ENCODE measurements at places on chromosomes 2 and 18. TPM values are rescaled to one million over a fixed set of nuclear protein-coding genes. Genes with fewer than 3 reads are reported as not detected.
A peak's percentile ranks its signal among the peaks of the same experiment; 100 is the strongest.

DNA sequence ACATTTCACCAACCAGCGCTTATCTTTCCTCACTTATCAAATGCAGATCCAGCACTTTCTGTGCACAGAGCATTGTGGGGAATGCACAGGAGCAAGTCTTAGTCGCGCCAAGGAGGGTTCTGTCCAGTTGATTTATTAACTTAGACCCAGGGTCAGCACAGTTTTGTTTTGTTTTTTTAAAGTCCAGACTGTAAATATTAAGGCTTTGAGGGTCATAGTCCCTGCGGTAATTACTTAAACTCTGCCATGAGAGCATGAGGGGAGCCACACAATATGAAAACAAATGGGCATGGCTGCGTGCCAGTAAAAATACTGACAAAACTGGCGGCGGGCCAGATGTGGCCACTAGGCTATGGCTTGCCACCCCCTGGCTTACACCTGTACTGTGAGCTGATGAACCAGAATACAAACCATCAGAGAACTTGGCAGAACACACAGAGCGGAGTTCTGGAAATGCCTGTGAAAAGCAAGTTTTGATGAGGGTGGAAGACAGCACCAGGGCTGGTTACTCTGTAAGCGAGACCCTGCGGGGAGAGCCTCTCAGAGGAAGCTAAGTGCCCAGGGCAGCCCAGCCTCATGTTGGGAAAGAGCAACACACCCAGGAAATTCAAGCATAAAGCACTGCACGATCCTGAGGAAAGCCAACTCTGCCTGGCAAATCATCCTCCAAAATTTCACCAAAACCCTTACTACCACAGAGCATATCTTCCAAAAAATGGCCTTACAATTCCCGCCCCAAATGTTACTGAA lies 43.6 kb downstream of the L3MBTL4 start:
- DNase-seq: no peak

Gene NOL4
- polyA plus RNA-seq: not detected

Gene ERLEC1
- 14.6 TPM for polyA plus RNA-seq

GRCh38 chr2:25481381-25482300 lies 139.9 kb upstream of the DNMT3A start:
- no peak for DNase-seq

GRCh38 chr2:212626371-212626918 lies 87.8 kb upstream of the ERBB4 start:
- no peak for DNase-seq

- DNase-seq: no peak
These were observed 152.3 kb downstream of the DIS3L2 start for GRCh38 chr2:232113821-232114220.

- DNase-seq: no peak
These were observed 77.8 kb downstream of the PDCL3 start for GRCh38 chr2:100640431-100641124.

- DNase-seq: no peak
These were observed 72.0 kb downstream of the PLEKHM3 start for GRCh38 chr2:207953354-207953753.

GRCh38 chr2:204127238-204127637 lies 190.7 kb downstream of the ICOS start:
- DNase-seq: no peak

DNA sequence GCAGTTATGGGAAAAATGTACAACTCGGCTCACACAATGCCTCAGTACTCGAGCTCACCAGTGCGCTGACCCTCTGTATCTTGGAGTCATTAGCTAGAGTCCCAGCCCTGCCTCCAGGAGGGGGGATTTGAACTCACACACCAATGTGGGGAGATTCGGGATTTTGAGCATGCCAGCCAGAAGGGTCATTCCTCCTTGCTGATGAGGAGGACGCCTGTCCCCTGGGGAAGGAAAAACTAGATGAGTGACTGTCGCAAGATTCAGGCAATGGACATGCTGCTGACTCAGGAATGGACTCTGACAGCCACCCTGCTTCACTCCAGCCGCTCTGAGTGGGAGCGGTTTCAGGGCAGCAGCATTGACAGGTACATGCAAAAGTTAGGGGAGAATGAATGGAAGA lies 20.6 kb downstream of the FIGN start:
- DNase-seq: peak; percentile 29

DNA sequence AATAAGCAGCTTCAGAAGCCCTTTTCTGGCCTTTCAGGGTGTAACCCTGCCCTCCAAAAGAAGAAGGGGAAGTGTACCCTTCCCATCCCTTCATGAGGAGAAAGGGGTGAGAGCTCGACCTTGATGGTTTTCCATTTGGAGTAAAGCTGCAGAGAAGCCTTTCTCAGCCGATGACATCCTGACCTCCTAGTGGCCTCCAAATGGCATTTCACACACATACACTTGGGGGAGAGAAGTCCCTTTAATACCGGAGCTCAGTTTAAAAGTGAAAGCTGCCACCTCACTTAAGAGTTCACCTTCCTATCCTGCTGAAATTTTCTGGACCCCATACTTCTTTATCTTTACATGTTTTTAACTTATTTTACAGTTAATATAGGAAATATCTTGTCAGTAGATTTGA lies 716.7 kb downstream of the DCDC2C start:
- no peak for DNase-seq

GRCh38 chr18:23635283-23636070 lies 27.2 kb downstream of the ANKRD29 start:
- DNase-seq: no peak

DNA sequence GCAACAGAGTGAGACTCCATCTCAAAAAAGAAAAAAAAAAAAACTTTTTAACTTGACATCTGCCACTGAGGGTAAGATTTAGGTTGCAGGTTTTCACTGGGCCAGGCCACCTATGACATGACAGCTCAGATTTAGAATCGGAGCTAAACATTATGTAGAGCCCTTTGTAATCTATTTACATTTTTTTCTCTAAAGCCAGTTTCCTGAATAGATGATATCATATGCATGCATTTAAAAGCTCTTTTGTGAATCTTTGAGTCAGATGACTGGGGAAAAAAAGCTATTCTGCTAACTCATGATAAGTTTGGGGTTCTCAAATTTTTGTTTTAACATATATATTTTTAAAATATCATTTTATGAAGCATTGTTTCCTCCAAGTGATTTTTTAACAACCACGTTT lies 21.3 kb downstream of the PRKAG3 start:
- DNase-seq: no peak

- DNase-seq: peak; percentile 8
These were observed 303.0 kb downstream of the NDUFA10 start for GRCh38 chr2:239721991-239722759.

Gene ERMN
- not detected for polyA plus RNA-seq

Gene YIPF4
- 22.7 TPM for polyA plus RNA-seq

Gene HJURP
- polyA plus RNA-seq: 0.08 TPM

Gene SNORC
- polyA plus RNA-seq: 0.88 TPM

Gene CNTNAP5
- polyA plus RNA-seq: not detected

Gene FAM110C
- 1.6 TPM for polyA plus RNA-seq

- peak; percentile 26 for DNase-seq
These were observed 12.1 kb downstream of the PXDN start for GRCh38 chr2:1731963-1732768.

DNA sequence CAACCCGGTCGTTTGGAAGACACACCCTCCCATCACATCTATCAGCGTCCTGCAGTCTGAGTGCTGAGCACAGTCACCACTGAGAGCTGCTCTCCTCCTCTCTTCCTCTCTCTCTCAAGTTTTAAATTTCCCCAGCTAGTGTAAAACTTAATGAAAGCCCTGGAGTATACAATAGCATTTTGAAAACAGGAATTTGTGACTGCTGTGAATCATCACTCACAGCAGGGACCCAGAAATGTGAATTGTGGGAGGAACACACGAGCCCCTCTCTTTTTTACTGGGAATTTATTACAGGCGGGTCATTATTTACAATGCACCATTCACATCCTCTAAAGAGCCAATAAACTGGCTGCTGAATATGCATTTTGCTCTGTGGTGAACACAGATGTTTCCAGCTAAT lies 185.0 kb upstream of the SMIM21 start:
- no peak for DNase-seq

- no peak for DNase-seq
These were observed 88.0 kb downstream of the ITGB1BP1 start for GRCh38 chr2:9335322-9335832.

Gene SETBP1
- polyA plus RNA-seq: 1.4 TPM

DNA sequence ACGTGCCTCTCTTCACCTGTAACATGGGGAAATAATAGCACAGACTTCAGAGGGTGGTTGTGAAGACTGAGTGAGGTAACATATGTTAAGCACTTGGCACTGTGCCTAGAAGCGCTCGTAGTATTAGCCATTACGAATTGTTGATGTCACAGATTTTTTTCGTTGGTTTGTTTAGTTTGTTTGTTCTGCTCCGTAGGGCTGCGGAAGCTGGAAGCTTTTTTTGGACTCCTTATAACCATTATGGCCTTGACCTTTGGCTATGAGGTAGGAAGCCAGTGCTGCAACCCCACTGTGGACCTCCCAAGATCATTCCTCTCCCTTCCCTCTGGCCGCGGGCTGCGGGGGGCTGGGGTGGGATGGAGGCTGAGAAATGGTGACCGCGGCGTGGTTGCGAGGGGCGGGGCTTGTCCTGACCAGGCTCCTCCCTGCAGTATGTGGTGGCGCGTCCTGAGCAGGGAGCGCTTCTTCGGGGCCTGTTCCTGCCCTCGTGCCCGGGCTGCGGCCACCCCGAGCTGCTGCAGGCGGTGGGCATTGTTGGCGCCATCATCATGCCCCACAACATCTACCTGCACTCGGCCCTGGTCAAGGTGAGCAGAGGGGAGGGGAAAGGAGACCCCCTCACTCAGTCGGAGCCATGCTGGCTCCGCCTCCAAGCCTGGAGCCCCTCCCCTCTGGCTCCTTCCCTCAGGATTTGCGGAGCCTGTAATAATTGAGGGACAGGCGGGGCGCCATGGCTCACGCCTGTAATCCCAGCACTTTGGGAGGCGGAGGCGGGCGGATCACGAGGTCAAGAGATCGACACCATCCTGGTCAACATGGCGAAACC lies 5.5 kb downstream of the SLC11A1 start:
- peak; percentile 57 for DNase-seq

GRCh38 chr2:200239216-200239615 lies 67.3 kb upstream of the SPATS2L start:
- no peak for DNase-seq

DNA sequence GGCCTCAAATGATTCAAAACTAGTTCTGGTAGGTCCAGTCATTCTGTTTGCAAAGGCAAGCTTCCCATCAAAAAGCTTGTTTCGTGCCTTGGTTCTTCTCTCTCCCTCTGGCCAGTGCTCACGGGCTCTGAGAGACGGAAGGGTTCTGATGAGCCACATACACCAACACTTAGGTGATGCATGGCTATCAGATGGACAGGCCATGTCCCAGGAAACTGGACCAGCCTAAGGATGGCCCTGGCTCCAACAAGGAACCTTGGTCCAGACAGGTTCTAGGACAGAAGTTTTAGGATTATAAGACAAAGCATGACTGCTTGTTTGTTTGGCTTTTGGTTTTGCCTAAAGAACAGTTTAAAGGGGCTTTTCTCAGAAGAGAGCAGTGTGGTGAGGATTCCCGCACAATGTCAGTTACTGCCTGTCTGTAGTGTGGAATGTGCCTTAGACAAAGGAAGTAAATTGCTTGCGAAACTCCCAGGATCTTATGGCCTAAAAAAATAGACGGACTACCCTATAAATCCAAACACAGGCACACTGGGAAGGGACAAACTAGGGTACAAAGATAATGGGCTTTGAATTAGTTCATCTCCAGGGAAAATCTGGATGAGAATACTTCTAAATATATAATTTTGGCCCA lies 10.3 kb downstream of the CYP1B1 start:
- no peak for DNase-seq

DNA sequence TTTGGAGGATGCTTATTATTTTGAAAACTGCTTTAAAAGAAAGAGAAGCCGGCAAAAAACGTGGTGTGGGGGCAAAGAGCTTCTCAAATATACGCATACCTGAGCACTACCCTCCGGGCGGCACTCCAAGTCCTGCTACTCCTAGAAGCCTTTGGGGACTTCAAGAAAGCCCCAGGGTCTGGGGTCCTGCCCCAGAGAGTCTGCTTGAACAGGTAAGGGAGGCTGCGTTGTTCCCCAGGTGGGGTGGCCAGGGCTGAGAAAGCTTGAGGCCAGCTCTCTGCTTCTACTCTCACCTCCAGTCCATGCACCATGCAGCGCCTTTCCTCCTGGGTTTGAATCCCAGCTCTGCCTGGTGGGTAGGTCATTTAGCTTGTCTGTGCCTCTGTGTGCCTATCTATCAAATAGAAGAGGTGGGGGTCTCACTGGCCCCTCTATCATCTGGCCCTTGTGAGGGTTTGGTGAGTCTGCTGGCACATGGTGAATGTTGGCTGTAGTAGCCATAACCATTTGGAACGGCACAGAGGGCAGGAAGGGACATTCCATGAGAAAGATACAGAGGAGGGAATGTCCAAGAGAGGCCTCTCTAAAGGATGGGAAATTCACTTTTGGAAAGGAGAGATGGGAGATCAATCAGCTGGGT lies 19.5 kb downstream of the MALL start:
- no peak for DNase-seq

DNA sequence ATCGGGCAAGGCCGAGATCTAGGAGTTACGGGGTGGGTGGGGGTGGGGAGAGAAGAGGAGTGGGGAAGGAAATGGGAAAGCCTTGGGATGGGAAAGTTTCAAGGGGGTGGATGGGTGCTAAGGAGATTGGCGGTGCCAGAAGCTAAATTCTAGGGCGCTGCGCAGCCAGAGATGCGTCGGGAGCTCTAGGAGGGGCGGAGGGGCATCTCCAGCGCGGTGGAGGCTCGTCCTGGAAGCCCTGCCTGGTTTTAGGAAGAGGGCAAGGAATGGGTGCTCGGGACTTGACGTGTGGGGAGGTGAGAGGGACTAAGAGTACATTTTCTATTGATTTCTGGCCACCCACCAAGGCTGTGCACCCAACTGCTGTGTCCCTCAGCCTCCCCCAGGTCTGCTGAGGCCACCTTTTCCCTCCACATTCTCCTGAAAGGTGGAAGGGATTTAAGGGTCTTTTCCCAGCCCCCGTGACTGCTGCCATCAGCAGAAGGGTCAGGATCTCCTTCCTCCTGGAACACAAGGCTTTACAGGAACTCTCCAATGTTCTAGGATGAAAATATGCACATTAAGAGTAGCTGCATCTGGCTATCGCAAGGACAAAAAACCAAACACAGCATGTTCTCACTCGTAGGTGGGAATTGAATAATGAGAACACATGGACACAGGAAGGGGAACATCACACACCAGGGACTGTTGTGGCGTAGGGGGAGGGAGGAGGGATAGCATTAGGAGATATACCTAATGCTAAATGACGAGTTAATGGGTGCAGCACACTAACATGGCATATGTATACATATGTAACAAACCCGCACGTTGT lies 1.4 kb downstream of the C2orf72 start:
- no peak for DNase-seq

Gene CCDC141
- polyA plus RNA-seq: 10.6 TPM

GRCh38 chr2:23384551-23385343 lies at the start of gene KLHL29:
Gene KLHL29 (plus strand): TSS chr2:23385179. CDS start chr2:23562197, 177,018 bp downstream.
- DNase-seq: peak; percentile 86

All from heart left ventricle (tissue), 16 donors.